ENCODE measurements at places on chromosomes 1 and 21.

GRCh38 chr1:93672069-93672468 lies 9.6 kb downstream of the BCAR3 start:
- DNase-seq: no peak

DNA sequence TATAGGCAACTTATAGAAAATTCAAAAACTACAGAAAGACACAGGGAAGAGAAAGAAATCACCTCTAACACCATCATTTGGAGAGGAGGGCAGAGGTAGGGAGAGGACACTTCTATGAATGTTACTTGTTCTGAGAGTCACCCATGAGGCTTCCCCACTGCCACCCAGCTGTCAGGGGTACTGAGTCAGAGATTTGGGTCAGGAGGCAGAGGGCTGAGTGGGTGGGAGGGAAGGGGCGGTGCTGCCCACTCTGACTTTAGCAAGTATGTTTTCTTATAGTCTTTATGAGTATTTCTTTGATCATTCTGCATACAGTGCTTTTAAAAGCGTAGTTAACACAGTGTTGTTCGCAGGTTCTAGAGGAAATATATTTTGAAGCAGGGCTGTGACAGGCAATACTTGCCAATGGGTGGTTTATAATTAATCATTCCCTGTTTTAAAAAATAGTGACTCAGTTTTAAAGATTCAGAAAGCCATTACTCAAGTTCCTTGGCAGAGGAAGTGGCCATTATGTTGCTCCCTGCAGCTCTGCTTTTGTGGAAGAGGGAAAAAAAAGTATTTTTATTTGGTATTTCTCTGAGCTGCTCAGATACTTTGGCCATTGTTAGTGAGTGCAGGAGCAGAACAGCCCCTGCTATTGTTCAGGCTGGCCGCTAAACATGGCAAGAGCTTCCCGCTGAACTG lies 18.3 kb downstream of the IL6R start:
- DNase-seq: no peak

- DNase-seq: no peak
Measured at GRCh38 chr1:28122183-28122582, 33.8 kb upstream of the EYA3 start.

GRCh38 chr1:167447521-167448136 lies 70.7 kb downstream of the CD247 start:
- peak; percentile 62 for DNase-seq

DNA sequence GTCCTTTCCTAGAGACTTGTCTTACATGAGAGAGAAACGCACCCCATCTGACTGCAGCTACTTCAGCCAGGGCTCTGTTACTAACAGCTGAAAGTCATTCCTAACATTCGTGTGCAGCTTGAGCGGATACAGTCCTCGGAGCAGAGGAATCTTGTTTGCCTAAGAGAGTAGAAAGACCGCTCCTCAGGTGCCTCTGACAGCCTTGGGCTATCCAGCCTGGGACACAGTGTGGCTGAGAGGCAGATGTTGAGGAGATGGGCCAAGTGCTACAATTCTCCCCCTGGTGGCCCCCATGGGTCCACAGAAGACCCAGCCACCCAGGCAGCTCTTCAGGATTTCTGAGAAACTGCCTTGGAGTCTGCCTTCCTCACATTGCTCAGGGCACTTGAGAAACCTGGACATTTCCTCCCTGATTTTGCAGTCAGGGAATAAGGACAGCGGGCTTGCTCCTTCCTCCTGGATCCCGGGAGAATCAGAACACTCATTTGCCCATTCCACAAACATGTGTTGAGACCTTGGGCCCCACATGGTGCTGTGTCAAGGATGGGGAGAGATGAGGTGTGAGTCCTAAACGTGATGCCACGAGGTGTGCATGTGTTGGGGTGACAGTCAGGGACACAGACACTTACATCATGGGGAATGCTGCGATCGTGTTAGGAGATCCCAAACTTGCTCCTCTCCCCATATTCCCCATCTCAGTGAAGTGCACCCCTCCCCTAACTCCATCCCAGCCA lies 13.1 kb downstream of the TRIM62 start:
- no peak for DNase-seq

- peak; percentile 84 for DNase-seq
Measured at GRCh38 chr21:42227909-42228708, 9.2 kb downstream of the ABCG1 start.

- no peak for DNase-seq
Measured at GRCh38 chr1:58773406-58773840, 10.4 kb downstream of the JUN start.

GRCh38 chr1:11488201-11488770 lies 9.3 kb downstream of the DISP3 start:
- no peak for DNase-seq

DNA sequence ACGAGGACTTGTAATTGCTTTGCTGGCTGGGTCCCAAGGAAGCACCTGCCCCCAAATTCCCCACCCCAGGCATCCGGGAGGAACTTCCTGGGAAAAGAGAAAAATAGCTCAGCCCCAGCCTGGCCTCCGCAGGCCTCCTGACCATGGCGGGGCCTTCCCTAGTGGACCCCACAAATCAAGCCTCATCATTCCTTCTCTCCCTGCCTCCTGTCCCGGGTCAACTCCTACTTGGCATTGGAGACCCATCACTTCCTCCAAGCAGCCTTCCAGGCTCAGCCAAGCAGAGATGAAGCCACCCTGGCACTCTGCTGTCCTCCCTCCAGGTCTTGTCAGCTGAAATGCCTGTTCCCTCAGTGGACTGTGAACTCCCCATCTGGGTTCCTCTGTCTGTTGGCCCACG lies 38.0 kb downstream of the AJAP1 start:
- no peak for DNase-seq

DNA sequence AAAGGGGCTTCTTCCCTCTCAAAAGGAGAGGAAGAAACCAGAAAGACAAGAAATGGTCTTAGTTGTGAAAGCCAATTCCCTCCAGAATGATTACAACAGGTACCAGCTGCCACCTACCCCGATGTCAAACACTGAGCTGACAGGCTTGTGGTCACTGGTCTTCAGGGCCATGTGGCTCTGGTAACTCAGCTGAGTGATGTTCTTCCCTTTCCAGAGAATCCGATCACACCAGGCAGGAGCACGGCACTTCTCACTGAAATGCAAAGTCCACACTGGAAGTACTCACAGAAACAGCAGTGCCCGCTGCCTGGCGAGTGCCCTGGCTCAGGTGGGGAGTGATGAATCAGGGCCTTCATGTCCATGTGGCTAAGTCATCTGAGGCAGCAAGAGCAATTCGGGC lies 18.7 kb upstream of the MTF1 start:
- DNase-seq: no peak

DNA sequence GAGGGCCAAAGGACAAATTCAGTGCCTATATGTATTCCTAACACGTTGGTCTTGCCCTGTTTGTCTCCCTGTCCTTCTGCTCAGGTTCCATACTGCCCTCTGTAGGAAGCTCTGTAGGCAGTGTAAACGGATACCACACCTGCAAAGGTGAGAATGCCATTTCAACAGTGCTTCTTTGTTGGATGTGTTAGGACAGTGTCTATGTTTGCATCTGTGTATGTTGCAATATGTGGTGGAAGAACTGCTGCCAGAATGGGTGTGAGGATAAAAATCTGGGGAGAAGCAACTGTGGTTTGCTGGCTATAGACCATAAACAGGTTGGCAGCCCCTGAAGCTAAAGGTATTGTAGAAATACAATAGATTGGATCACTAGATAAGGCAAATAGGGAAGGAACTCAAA lies 113.1 kb upstream of the BMP8A start:
- peak; percentile 16 for DNase-seq

All from germinal center (tissue), 1 donor.